ENCODE measurements at places on chromosomes 1 and 21.

DNA sequence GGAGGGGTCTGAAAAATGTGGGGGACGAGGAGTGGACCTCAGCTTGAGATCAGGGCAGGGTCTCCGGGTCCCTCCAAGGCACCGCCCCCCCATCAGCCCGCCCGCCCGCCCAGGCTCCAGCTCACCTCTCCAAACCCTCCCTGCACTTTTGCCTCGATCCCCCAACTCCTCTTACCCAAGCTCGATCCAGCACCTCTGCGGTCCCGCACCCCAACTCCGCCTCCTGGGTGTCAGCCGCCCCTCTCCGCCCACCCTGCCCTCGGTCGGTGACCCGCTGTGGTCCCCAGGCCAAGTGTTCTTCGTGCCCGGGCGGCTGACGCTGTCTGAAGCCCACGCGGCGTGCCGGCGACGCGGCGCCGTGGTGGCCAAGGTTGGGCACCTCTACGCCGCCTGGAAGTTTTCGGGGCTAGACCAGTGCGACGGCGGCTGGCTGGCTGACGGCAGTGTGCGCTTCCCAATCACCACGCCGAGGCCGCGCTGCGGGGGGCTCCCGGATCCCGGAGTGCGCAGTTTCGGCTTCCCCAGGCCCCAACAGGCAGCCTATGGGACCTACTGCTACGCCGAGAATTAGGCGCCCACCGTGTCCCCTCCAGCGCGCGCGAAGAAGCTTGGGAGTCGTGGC is 5.7 kb downstream of the HAPLN2 start:
- no peak for DNase-seq

DNA sequence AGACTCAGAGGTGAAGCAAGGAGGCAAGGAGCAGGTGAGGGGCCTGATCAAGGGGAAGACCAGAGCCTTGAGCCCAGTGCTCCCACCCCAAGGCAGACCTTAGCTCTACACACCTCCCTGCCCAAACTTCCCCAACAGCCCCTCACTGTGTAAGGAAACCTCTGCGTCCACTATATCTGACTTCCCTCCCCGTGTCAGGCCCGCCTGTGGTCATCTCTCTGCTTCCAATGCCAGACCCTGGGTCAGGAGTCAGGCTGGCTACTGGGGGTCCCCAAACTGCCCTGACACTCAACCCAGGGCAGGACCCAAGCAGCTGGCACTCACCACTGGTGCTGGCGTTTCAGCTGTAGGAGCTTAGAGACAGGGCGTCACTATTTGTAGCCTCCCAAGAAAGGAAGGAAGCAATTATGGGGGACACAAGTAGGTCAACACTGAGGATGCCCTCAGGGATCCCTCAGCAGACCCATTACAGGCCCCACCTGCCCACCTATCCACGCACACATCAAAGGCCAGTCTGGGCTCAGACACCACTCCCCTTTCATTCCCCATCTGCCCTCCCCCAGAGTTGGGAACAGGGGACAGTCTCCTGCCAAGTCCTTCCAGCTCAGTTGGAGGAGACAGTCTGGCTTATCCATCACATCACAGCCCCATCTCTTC is 811 bp upstream of the S100A3 start:
- no peak for DNase-seq

DNA sequence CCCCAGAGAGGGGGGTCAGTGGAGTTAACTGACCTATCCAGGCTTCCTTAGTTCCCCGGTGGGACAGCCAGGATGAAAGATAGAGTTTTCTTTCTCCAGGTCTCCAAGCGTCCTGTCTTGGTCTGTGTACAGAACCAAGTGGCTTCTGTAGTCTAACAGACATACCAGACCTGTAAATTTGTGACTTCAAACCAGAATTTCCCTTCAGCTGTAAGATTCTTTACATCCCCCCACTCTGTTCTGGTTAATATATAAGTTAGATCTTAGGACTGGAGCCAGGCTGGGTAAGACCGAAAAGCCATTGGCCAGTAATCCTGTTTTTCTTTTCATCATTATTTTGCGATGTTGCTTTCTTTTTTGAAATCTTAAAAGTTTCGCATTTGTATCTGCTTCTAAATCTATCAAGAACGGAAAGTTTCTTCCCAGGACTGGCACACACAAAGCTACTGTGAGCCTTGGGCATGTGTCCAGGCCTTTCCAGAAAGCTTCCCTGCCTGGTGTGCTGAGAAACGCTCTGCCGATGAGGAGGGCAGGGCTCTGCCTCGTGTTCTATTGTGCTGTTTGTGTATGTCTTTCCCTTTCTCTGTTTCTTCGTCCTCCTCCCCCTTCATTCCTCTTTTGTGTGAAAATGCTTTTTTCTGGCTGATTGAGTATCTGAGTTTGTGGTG is 72.3 kb downstream of the RGL1 start:
- DNase-seq, result no peak

DNA sequence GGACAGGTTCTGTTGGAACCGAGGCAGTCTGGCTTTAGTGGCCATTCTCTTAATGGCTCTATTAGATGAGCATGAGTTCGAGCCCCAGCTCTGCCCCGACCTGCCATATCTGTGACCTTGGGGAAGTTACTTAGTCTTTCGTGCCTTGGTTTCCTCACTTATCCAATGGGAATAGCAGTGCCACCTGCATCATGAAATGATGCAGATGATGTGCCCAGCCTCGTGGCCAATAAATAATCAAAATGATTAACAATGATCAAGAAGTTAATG is 30.6 kb downstream of the CAMK1G start:
- no peak for DNase-seq

DNA sequence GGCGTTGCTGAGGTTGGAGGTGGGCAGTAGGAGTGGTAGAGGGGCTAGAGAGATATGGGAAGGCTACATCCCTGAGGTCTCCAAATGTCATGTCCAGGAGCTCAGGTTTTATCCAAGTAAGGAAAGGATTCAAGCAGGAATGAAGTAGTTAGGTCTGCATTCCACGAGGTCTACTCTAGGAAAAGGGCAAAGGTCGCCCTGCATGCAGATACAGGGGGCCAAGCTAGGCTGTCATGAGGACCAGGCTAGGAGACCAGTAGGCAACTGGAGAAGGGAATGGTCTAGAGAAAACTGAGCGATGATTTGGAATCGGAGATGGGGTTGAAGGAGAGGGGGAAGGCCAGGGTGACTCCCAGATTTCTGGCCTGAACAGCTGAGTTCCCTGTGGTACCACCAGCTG is 48.7 kb downstream of the IRF2BP2 start:
- no peak for DNase-seq

GRCh38 chr1:64942675-64943074 is 23.7 kb downstream of the JAK1 start:
- DNase-seq, result no peak

GRCh38 chr1:231576804-231577718 is 48.6 kb downstream of the TSNAX start:
- no peak for DNase-seq

- DNase-seq, result no peak
These were observed 92.6 kb upstream of the CASZ1 start for GRCh38 chr1:10888791-10889649.

DNA sequence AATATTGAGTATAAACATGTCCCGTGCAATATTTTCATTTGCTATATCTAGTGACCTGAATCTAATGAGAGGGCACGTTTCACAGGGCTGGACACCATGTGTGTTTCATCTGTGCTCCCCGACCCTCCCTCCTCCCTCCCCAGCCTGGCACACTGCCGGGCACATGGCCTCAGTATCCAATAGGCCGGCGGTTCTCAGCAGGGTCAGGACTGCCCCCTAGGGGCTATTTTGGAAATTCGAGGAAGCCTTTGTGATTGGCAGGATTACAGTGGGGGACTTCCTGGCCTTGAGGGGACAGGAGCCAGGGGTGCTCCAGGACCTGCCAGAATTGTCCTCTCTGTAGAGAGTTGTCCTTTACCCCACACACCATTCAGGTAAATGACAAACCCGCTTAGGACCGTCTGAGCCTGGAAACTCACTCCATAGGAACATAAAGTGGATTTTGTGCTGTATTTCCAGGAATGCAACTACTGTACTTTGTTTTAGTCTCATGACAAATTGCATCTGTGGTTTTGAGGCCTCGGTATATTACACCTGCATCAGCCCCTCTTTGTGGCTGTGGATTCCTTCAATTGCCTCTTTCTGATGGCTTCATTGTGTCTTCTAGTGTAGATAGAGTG is 109.5 kb upstream of the SIM2 start:
- DNase-seq, result peak; percentile 42

- no peak for DNase-seq
These were observed 72.6 kb downstream of the DOP1B start for GRCh38 chr21:36229181-36229580.

DNA sequence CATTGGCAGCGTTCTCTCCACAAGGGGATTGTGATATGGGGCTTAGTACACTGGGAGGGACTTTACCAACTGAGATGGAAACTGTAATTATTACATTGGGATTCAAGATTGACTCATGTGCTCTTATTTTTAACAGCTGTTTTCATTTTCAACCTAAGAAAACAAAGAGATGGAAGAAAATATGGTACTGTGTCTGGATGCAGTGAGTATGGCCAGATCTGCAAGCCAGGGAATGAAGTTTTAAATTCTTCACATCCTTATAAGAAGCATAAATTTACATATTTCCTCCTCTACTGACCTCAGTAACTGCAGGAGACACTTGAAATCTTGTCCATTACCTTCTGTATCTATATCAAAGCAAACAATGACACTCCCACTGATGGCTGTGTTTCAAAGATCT is 81.5 kb upstream of the EDEM3 start:
- DNase-seq, result peak; percentile 34

DNA sequence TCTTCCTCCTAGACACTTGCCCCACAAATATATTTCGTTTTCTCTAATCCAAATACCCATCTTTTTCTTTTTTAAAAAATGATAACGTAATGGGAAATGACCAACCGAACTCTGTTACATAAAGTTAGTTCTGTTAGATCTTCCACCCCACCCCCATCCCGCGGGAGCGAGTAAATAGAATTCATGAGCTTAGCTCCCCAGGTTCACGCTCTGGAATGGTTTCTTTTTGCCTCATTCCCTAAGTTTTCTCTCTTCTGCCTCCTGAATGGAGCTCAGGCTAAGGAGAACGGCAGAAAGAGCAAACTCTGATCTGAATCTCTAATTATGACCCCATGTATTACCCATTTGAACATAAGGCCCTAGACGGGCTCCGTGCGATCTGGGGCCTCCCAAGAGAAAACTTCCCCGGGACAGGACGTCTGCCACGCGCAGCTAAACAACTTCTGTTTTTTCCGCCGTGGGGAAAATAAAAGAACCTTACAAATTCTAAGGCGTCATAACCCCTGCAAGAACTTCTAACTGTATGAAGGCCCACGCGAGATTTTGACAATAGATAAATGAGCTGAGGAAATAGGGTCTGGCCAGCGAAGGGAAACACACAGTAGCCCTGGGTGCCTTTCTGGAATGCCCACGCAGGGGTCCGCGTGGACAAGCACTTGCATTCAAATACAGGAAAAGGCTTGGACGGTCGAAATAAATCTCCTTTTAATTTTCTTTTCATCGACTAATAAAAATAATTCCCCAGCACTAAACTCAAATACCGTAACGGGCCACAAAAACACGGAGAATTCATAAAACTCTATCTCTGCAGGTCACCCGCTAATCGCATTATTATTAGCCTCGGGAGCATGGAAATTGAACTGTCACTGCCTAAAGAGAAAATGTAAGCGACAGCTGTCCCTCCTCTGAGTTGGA is 2.2 kb downstream of the TBX15 start:
- DNase-seq, result peak; percentile 66
